ENCODE measurements at places on chromosomes 1 and 21.

DNA sequence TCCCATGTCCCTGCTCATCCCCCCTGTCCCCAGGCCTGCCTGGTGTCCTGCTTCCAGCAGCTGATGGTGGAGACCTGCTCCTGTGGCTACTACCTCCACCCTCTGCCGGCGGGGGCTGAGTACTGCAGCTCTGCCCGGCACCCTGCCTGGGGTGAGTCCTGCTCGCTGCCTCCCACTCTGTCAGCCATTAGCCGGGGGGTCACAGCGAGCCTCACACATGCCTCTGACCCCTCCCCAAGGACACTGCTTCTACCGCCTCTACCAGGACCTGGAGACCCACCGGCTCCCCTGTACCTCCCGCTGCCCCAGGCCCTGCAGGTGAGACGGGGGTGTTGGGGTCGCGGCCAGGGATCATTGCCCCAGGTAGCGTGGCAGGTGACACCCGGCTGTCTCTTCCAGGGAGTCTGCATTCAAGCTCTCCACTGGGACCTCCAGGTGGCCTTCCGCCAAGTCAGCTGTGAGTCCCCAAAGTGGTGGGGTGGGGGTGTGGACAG is 10.0 kb downstream of the SCNN1D start:
- DNase-seq = peak; percentile 60

- no peak for DNase-seq
Observed at GRCh38 chr1:203609979-203610493, 16.6 kb upstream of the ATP2B4 start.

GRCh38 chr1:209790286-209791193 is 6.2 kb upstream of the C1orf74 start:
- DNase-seq = no peak

DNA sequence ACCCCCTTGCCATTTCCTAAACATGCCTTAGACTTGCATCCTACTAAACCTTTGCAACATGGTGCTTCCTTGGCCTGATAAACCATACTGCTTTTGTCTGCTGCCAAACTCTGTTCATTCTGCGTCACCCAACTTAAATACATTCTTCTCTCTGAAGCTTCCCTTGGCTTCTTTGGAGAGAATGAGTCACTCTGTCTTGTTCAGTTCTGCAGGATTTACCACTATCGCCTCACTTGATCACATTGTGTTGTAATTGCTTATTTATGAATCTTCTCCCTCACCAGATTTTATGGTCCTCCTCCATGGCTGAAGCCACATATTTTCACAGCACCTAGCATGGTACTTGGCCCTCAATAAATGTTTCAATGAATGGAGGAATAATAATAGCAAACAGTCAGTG is 21.7 kb upstream of the TUT4 start:
- DNase-seq = no peak

- no peak for DNase-seq
Observed at GRCh38 chr1:43048601-43049011, 89.9 kb upstream of the SLC2A1 start.

DNA sequence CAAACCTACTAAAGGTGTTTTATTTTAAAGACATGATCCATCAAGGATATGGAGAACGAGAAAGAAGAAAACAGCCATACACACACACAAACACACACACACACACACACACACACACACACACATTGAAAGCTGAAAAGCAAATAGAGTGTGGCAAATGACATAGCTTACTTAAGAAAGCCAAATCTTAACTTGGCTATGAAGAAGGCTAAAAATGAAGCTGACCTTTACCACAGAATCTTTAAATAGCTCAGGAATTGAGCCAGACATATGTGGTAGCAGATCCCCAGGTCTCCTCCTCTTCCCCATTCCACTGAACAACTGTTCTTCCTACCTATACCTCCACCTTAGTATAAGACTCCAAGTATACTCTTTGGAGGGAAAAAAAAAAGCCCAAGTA is 185.6 kb downstream of the CLEC20A start:
- no peak for DNase-seq

- no peak for DNase-seq
Observed at GRCh38 chr21:34180826-34181359, 107.5 kb downstream of the MRPS6 start.

DNA sequence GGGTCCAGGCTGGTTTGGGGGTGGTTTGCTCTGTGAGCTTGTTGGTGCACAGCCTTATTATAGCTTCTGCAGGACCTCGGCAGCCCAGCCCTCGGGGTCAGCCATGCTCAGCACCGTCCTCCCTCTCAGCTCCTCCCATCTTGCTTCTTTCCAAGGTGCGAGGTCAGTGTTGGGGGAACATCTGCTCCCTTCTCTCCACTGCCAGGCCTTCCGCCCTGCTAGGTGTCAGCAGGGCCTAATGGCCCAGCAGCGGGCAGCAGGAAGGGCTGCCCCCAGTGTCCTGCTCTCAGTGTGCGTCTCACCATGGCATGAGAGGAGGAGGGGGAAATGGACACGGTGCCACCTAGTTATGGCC is 36.5 kb upstream of the LRRC3 start:
- no peak for DNase-seq

DNA sequence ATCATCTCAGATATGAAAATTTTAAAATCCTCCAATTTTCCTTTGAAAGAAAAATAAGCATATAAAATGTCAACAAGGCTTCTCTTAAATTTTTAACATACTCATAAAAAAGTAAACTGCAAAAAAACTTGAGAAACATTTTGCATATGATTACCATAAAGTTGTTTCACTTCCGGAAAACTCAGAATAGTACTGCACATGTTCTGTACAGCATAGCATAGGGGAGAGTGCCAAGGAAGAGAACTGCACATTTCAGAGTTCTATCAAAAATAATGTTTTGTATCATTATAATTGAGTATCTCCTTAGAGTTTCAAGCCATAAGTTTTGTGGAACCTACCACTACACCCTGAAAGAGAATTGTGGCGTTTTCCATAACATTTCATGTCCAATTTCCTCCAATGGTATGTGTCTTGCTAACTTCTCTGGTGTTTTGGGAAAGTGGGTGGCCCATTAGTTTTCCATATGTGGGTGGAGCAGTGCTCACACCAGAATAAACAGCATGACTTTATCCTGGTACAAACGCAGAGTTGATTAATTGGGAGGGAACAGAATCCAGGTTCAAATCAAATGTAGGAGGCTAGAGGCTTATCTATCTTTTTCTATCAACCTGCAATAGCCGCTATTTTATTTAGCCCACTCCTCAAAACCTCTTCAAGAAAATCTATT is 430.9 kb downstream of the LMO4 start:
- DNase-seq = no peak

- DNase-seq = no peak
Observed at GRCh38 chr1:198499588-198499987, 40.9 kb downstream of the ATP6V1G3 start.

DNA sequence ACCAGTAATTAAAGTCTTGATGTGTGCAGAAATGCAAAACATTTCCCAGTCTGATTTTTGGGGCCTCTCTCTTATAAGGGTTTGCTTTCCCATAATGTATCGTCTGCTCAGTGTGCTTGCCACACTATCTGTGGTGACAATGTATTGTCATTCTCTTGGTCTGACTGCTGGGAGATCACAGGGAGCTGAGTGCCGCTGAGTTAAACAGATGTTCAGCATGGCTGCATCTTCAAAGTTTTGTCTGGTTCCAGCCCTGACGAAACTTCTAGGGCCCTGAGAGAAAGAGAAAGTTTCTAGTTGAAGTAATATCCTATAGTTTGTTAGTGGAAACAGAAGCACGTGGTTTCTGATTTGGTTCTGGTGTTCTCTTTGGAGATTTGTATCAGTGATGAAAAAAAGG is 42.6 kb downstream of the DNM3 start:
- DNase-seq = no peak

DNA sequence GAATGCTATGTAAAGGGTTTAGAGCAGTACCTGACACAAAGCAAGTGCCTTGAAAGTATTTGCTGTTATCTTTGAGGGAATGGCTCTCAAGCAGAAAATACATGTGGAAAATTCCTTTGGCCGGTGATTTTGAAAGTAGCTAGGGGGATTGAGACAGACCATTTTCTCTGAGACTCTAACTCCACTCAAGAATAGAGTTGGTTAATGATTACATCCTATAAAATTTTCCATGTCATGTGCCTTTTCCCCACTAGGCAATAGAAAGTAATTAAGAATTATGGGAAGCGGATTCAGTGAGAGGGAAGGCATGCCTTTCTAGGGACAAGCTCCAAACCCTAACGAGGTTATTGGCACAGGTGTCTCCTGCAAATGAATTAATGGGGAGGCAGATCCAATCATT is 276.0 kb downstream of the GPATCH2 start:
- DNase-seq = no peak

- DNase-seq = no peak
Observed at GRCh38 chr1:15205586-15206346, 41.3 kb upstream of the FHAD1 start.

GRCh38 chr1:189350983-189351616 is 1126.6 kb downstream of the BRINP3 start:
- no peak for DNase-seq

DNA sequence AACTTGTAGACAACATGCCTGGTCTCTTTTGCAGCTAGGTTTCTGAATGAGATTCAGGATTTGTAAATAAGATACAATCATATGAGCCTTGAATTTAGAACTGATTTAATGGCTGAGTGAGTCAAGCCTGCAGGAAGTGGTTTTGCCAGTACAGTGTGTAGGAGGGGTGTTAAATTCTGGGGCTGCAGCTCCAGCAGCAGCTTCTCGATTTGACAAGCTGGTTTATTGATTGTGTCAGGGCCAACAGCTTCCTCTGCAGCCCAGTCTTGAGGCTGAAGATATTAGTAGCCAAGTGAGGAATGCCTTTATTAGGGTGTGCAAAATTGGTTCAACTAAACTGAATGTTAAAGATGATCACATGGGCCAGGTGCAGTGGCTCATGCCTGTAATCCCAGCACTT is 11.5 kb upstream of the PLA2G5 start:
- no peak for DNase-seq

- no peak for DNase-seq
Observed at GRCh38 chr1:201334325-201335173, 42.9 kb downstream of the TNNT2 start.

DNA sequence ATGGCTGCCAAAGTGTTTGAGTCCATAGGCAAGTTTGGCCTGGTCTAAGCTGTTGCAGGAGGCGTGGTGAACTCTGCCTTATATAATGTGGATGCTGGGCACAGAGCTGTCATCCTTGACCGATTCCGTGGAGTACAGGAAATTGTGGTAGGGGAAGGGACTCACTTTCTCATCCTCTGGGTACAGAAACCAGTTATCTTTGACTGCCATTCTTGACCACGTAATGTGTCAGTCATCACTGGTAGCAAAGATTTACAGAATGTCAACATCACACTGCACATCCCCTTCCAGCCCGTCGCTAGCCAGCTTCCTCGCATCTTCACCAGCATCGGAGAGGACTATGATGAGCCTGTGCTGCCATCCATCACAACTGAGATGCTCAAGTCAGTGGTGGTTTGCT is 215.8 kb upstream of the JUN start:
- DNase-seq = no peak

- DNase-seq = no peak
Observed at GRCh38 chr1:172895050-172895460, 155.7 kb downstream of the TNFSF18 start.

- DNase-seq = no peak
Observed at GRCh38 chr1:152566681-152567080, at the start of gene LCE3E. TSS of gene LCE3E (minus strand) at chr1:152566780. CDS start at chr1:152566208, 572 bp downstream.

DNA sequence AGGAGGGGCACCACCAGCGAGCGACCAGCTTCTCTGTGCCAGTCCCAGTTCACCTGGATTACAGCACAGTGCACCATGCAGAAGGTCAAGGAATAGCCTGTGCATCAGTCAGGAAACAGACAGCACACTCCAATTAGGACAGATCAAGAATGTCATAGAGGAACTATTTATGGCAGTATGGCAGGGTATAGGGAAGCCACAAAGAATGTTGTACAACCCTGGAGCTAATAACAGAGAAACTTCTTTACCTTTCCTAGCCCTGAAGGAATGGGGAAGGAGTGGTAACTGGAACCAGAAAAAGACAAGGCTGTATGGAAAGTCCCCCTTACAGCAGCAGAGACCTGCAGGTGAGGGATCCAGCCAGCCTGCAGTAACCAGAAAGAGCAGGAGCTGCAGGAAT is 87.8 kb upstream of the USP24 start:
- DNase-seq = no peak

DNA sequence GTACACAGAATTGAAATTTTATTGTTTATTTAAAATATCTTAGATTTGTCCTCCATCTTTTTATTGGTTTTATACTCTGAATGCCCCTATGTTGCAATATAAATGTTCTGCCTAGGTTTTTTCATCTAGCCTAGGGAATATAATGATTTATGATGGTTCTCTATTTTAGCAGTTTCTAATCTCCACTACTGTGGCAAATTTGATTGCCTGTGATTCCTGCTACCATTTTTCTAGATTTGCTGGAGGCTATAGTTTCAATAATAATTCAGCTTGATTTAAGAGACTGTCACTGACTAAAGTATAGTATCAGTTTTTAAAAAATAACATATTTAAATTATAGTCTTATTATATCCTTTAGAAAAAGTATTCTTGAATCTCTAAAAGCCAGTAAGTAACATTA is 90.5 kb downstream of the USP25 start:
- no peak for DNase-seq

DNA sequence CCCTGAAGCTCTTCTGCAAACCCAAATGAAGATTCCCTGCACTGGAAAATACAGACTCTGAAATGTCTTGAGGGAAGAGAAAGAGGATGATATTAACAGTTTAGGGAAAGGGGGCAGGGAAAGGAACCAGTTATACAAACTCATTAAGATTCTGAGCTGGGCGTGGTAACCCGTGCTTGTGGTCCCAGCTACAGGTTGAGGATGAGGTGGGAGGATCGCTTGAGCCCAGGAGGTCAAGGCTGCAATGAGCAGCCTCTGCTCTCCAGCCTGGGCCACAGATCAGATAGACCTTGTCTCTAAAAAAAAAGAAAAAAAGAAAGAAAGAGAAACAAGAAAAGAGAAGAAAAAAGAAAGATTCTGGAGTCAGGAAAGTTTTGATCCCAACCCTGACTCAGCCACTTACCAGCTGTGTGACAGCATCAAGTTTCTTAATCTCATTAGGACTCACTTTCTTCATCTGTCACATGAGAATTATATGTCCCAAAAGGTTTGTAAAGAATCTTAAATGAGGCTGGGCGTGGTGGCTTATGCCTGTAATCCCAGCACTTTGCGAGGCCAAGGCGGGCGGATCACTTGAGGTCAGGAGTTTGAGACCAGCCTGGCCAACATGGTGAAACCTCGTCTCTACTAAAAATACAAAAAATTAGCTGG is 53.9 kb downstream of the OPTC start:
- DNase-seq = no peak
